ENCODE measurements at places on chromosomes 7 and 10.
A peak's percentile ranks its signal among the peaks of the same experiment; 100 is the strongest.

DNA sequence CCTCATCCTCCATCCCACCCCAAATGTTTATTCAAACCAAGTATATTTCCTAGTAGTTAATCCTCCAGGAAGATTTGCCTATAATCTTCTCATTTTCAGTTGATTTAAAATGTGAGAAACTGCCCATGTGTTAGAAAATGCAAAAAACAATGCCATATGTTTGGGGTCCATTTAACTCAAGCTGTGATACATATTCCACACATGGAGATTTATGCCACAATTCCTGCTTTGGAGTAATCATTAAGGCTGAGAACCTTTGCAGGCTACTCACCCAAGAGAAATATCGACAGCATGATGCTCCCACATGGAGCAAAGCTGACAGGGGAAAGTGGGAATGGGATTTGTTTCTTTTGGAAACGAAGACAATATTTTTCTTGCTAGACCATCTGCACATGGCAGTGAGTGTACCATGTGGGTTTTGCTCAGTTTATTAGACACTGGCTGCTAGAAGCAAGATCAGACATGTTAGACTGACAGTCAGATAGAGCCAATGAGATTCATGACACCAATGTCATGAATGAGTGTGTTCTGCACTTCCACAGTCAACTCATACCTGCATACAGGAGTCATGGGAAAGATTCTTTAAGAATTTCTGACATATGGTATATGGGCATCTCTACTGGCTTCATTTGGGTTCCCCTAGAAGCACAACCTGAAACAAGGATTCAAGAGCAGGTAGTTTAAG, 3.4 kb upstream of the GRM8 start:
- no peak for DNase-seq

GRCh38 chr7:157938211-157938610, 601.4 kb downstream of the DNAJB6 start:
- DNase-seq, result no peak

- DNase-seq, result no peak
These were observed 27.8 kb upstream of the KCNK18 start for GRCh38 chr10:117169480-117169879.

GRCh38 chr7:152683297-152683696, 7.4 kb upstream of the XRCC2 start:
- DNase-seq, result no peak

DNA sequence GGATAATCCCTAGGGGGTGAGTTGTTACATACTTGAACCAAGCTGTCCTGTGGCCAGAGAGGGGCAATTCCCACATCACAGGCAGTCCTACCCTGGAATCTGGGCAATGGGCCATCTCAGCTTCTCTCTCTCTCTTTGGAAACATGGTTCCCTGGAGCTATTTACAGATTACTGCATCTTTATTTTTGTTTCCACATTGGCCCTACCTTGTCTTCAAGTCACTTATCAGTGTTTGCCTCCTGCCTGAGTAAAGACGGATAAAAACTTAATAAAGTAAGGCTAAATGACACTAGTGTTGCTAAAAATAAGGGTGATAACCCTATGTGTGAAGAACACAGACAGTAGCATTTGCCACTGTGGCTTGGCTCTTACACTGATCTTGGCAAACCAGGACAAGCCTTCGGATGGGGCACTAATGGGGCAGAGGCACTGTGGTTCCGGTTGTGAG, 228.2 kb downstream of the GFRA1 start:
- no peak for DNase-seq

- DNase-seq, result no peak
These were observed 60.8 kb downstream of the MDH2 start for GRCh38 chr7:76108540-76109233.

- DNase-seq, result peak; percentile 51
These were observed 6.6 kb downstream of the GDF10 start for GRCh38 chr10:47306387-47307210.

GRCh38 chr10:133318494-133319127, 9.9 kb downstream of the ZNF511 start:
- DNase-seq, result peak; percentile 80

- DNase-seq, result no peak
These were observed 213.8 kb downstream of the ZMYND11 start for GRCh38 chr10:349081-349480.

DNA sequence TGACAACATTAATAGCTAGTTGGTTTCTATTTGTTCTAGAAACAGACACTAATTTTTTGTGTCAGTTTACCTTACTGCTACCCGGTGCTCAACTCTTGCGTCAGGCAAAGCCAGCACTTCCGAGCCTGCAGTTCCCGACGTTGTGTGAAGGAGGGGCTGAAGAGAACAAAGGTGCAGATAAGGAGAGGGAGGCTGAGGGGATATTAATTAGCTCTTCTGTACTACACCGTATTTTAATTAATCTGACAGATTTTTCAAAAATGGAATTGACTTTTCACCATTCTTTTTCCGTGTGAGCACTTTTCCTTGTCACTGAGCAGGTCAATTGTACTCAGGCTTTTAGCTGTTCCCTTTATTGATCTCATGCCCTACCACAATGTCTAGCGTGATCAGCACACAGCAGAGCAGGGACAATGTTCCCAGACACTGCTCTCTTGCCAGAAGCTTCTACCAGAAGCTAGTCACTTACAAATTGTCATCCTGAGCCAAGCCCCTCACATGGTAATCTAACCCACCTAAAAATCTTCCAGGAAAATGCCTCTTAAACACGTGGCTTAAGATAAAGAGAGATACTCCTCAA, 650.5 kb upstream of the MKI67 start:
- no peak for DNase-seq

- no peak for DNase-seq
These were observed 948 bp downstream of the TMEM229A start for GRCh38 chr7:124031919-124032318.

- DNase-seq, result no peak
These were observed 97.5 kb downstream of the MKI67 start for GRCh38 chr10:128028508-128029289.

DNA sequence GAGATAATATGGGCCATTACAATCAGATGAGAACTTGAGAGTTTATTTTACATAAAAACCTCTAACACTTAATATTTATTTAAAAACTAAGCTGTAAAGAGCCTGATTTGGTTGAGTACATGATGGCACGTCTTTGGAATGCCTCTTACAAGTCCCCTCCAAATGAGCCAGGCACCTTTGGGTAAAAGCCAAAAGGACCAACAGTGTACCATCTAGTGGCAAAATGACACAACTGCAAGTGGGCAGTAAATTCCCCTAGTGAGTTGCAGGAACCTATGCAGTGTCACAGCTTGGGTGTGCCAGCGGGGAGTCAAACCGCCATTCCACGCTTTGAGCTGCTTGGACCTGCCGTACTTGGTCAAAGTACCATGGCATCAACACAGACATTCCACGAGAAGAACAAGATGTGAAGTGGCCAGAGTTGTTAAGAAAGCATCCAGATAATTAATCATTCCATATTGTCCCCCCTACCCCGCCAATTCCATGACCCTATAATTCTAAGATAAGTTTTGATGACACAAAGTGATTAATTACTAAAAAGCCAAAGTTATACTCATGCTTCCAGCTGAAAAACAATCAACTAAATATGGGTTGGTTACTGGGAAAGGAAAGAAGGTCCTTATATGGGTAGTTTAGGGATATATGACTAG, 115.2 kb downstream of the SORBS1 start:
- peak; percentile 82 for DNase-seq

GRCh38 chr10:69880301-69881081, 78.8 kb downstream of the COL13A1 start:
- no peak for DNase-seq

GRCh38 chr10:17423632-17424186, 30.7 kb downstream of the ST8SIA6 start:
- peak; percentile 69 for DNase-seq

DNA sequence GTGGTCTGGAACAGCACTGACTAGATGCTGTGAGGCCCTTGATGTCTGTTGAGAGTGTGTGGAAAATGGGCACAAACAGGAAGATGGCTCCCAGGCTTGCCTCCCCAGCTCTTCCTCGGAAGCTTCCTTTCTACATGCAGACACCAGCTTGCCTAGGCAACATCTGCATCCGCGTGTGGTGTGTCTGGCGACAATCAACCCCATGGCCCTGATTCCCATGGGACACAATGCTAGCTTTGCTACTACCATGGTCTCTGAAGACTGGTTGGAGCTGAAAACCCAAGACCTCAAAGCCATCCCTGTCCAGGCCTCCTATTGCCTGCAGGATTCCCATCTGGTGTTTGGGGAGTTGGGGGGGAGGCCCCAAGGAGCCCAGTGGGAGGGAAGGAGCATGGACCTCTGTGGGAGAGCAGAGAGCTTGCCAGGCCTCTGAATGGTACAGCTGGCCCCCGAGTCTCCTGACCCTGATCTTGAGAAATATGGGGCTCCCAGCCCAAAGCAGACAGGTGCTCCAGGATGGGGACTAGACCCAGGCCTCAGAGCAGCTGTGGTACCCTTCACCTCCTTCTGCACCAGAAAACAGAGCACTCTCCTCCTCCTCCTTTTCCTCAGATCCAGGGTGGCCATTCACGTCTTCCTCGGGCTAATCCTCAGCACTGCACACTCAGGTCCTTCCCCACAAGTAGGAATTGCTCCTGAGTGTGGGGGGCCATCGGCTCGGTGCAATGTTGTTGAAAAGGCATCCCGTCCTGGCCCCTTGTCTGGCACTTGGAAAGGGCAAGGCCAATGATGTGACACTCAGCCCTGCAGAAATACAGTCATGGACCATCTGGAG, 57.6 kb downstream of the ARHGAP22 start:
- DNase-seq, result no peak

GRCh38 chr10:87661861-87662785, 2.4 kb downstream of the PAPSS2 start:
- no peak for DNase-seq

- no peak for DNase-seq
These were observed 57.5 kb downstream of the UNCX start for GRCh38 chr7:1290026-1290678.

GRCh38 chr7:113774182-113774807, 144.5 kb downstream of the PPP1R3A start:
- DNase-seq, result peak; percentile 6

DNA sequence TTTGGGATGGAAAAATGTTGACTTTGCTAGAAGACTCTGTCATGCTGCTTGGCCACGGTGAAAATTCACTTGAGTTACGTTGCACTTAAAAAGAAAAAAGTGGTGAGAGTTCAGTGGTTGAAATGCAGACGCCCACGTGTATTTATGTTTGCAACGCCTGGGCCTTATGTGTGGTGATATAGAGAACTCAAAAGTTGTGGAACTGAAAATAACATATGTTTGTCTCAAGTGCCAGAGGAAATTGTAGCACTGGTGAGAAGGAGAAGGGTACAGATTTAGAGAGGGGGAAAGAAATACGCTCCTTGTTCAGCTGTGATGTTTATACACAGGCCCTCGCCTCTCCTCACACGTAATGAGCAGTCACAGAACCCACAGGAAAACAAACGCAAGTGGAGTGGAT, 73.6 kb downstream of the EMX2 start:
- DNase-seq, result no peak

DNA sequence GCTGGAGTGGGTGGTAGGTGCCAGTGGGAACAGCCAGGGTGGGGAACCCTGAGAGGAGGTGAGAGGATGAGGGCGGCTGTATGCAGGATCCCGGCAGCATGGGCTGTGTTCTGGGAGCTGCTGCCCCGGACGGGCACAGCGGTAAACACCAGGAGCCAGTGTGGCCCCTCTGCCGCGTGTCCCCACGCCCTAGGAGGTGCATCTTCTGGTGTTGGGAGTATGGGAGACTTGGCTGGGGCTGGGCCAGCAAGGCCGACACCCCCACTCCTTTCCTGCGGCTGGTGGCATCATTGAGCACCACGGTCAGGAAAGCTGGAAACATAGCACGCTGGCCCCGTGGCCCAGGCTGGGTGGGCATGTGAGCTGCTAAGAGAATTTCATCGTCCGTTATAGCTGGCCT, 24.4 kb upstream of the JAKMIP3 start:
- DNase-seq, result no peak

GRCh38 chr10:59057345-59057744, 119.1 kb upstream of the PHYHIPL start:
- DNase-seq, result no peak

DNA sequence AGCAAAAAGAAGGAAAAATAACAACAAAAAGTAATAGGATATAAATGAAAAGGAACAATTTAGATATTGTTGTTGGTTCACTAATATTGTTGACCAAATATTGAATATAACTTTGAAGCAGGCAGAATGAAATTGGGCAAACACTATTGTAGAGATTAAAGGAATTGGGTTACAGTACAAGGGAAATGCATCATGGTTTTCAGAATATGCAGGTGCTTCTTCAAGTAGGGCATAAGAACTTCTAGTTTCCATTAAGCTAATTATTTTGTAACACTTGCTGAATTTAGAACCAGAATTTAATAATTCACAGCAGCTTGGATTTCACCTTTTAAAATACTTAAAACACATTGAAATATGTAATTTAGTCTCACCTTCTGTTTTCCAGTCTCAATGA, 36.5 kb downstream of the RPA3 start:
- no peak for DNase-seq

DNA sequence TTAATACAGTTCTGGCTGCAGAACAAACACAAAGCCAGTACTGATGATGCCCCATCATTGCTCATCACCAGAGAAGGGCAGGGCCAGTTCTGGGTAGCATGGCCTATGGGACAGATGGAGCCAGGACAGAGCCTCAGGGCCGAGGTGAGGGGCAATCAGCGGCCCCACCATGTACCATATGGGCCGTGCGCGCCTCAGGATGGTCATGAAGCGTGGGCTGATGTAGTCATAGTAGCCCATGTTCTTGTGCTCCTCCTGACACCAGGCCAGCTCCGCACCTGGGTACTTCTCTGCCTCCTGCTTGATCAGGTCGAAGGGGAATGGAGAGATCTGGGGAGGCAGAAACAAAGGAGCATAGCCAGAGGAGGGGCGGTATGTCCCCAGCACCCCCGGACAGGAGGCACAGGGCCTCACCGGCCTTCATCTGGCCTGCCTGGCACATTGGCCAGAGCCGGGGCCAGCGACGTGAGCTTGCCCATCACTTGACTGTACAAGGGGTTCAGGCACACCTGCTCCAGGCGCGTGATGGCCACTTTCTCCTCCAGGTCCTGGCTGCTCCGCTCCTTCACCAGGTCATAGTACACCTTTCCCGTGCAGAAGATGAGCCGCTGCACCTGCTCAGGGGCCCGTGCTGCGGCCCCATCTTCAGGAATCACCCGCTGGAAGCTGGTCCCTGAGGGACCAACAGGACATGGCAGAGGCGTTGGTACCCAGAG, 26.1 kb downstream of the OGDHL start:
- DNase-seq, result no peak

- DNase-seq, result peak; percentile 34
These were observed 1.9 kb downstream of the HHEX start for GRCh38 chr10:92691591-92692079.

GRCh38 chr7:105353752-105354328, 34.9 kb downstream of the SRPK2 start:
- DNase-seq, result peak; percentile 38

DNA sequence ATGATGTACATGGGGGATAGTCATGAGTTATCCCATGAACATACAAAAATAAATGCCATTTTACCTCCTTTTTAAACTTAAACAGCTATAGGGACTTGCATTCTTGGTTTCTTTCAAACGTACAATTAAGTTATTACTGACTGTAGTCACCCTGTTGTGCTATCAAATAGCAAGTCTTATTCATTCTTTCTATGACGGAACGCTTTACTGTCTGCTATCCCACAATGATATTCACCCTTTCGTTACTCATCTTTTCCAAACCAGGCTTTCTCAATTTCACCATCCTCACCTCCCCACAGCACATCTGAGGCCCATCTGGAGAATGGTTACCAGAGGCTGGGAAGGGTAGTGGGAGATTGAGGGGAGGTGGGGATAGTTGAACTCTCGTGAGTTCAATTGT, 218.8 kb downstream of the PHF14 start:
- DNase-seq, result no peak

All from erythroblast (primary cell).